Foreskin melanocyte (primary cell): ENCODE measurements at places on chromosomes 7 and 10.

DNA sequence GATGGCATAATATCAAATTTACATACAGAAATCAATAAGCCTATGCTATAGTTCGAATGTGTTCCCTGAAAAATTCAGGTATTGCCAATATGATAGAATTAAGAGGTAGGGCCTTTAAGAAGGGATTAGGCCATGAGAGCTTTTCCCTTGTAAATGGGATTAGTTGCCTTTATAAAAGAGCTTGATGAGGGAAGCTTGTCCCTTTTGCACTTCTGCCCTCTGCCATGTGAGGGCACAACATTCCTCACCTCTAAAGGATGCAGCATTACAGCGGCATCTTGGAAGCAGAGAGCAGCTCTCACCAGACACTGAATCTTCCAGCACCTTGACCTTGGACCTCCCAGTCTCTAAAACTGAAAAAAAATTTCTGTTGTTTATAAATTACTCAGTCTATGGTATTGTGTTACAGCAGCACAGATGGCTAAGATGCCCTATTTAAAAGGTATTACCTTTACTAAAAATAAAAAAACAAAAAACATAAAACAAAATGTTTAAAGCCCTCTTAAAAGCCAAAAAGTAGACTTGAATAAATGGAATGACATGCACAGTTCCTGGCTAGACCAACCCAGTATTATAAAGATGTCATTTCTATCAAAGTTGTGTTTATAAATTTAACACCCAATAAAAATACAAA, 909.6 kb downstream of the REEP3 start:
- DNase-seq = peak; percentile 35

DNA sequence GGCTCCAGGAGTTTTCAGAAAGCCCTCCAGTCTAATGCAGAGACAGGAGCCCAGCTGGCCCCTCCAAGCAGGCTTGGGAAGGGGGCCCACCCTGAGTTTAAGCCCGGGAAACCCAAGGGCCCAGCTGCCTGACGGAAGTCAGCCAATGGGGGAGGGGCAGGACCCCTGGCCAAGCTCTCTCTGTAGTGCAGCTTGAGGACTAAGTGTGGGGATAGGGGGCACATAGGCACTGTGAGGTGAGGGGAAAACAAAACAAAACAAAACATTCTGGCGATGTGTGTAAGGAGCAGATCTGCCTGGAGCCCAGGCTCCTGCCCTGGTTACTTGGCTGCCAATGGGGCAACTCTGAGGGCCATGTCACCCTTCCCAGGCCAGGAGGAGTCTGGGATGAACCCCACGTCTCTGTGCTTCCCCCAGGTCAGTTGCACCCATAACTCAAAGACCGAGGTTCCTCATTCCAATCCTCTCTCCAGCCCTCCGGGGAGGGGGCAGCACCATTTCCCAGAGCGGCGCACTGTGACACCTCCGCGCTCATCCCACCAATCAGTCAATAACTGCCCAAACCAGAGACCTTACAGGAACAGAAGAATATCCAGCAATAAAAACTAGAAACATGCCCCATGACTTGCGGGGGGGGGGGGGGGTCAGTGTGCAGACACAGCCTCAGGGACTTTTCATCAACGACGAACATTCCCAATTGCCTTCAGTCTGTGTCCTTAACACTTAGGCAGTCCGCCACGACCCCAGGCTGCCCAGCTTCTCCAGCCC, 1.7 kb downstream of the CXCL12 start:
- DNase-seq = no peak

DNA sequence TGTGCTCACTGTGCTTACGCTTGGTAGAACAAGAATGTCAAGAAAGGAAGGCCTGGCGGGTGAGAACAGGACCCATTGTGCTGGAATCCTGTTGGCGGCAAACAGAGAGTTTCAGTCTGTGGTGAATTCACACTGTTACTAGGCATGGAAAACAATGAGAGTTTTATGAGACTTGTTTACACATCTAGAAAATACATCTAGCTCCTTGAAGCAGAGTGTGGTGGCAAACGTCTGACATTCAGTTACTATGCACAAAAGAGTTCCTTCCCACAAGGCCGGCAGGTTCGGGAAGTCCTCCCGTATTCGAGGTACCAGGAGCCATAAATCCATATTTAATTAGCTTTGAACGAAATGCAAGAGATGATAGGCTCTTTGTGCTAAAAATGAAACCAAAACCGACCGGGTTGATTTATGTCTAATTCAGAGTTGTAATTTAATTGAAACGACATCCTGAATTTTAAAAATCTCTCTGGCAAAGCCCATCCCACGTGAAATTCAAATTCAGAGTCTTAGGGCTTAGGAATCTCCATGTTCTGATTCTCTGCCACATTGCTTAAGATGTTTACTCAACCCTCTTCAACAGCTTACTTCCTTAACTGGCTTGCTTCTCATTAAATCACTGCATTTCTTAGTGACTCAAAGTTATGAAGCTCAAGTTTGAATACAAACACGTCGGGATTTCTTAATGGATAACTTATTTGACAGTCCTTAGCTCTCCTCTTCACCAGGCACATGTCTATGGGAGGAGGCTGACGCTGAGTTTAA, 299.9 kb upstream of the PITRM1 start:
- peak; percentile 88 for DNase-seq

- DNase-seq = no peak
Measured at GRCh38 chr10:71396711-71397295, at the start of gene CDH23. Gene CDH23 (plus strand): TSS chr10:71396920. CDS start chr10:71439832, 42,912 bp downstream.

GRCh38 chr10:22693371-22693784, 21.0 kb downstream of the PIP4K2A start:
- DNase-seq = no peak

GRCh38 chr10:98472196-98472595, 25.5 kb upstream of the HPS1 start:
- no peak for DNase-seq

DNA sequence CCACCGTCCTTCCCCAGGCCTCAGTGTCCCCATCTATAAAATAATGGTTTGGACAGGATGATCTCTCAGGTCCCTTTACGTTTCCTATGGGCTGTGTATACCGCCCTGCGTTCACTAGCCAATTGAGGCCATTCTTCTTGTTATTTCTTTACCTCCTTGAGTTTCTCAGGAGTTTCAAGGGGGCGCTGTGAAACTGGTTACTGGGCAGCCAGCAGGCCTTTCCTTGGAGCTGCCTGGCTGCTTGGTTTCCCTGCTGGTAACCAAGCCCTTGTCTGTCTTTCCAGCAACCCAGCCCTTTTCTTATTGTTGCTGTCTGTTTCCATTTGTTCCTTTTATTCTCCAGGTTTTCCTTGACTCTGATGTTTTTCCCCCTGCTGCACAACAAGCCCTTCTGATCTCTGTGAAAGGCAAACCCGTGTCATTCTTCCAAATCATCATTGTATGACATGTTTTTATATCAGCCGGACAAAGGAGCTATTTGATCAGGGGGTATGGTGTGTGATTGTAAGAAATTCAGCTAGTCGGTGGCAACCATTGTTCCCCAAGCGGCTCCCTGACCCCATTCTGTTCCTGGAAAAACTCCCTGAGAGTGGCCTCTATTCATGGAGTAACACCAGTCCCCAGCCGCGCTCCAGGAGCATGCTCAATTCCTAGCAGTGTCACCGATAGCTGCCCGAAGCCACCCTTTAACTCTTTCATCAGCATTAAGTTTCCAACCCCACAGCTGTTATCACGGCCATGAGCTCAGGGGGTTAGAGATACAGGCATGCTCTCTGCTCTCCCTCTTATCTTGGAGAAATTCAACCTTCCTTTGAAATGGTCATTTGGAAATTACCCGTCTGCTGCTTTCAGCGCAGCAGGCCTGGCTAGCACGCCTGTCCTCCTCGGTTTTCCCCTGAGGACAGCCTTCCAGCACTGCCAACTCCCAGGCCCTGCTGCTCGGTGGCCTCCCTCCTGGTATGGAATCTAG, 26.6 kb downstream of the FGF8 start:
- no peak for DNase-seq

- no peak for DNase-seq
Measured at GRCh38 chr10:13347043-13347499, 1.0 kb downstream of the SEPHS1 start.

GRCh38 chr10:72241691-72242252, 25.7 kb upstream of the ASCC1 start:
- DNase-seq = no peak

GRCh38 chr10:68330852-68331454, 911 bp upstream of the HNRNPH3 start:
- no peak for DNase-seq

DNA sequence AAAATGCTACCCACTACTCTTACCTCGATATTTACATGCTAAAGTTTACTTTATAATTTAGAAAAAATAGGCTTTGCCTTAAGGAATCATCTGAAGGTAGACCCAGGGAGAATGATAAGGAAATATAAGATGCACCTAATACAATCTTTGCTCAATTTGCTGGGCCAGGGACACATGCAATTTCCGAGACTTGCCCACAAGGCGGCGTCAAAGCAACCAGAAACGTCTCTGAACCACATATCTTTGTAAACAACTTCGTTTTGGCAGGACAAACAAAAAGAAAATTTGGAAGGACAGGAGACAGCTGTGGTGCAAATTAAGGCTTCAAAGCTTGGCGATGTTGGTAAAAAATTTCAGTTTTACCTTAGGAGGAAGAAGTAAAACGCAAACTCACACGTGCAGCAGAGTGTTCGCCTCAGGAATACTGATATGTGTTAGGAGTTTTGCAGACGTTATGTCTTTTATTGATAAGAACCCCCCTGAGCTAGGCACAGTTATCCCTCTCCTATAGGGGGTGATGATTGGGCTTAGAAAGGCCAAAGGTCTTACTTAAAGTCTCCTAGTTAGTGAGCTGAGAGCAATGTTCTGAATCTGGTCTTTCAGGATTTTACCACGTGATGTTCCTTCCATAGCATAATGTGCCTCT, 134.3 kb downstream of the PRKCQ start:
- DNase-seq = peak; percentile 11
